Heart right ventricle (tissue), 16 donors: ENCODE measurements at places on chromosomes 16 and 17. TPM values are rescaled to one million over a fixed set of nuclear protein-coding genes. Genes with fewer than 3 reads are reported as not detected.

Gene MPP2
- 5.0 TPM for polyA plus RNA-seq

Gene TMEM114
- polyA plus RNA-seq: not detected

Gene ZFHX3
- polyA plus RNA-seq: 4.0 TPM

Gene NOS2
- polyA plus RNA-seq: not detected

Gene TPSB2
- polyA plus RNA-seq: 6.4 TPM

Gene COL1A1
- 81.5 TPM for polyA plus RNA-seq

Gene TMC5
- not detected for polyA plus RNA-seq

Gene SCNN1G
- not detected for polyA plus RNA-seq

Gene SPPL2C
- polyA plus RNA-seq: not detected

Gene DNAI2
- not detected for polyA plus RNA-seq

Gene TLCD2
- polyA plus RNA-seq: 1.6 TPM

Gene SERPINF2
- polyA plus RNA-seq: 2.0 TPM

Gene ALDOC
- polyA plus RNA-seq: 156 TPM

Gene SHBG
- polyA plus RNA-seq: 0.19 TPM

Gene LRRC37A2
- 1.3 TPM for polyA plus RNA-seq

Gene CDRT15L2
- not detected for polyA plus RNA-seq

Gene CEMP1
- polyA plus RNA-seq: 0.44 TPM

Gene SULT1A4
- polyA plus RNA-seq: 19.2 TPM

Gene ZNF469
- 0.73 TPM for polyA plus RNA-seq

Gene TBX6
- polyA plus RNA-seq: 1.7 TPM

Gene FTO
- 8.5 TPM for polyA plus RNA-seq

Gene TM4SF5
- not detected for polyA plus RNA-seq

Gene SLC13A2
- polyA plus RNA-seq: not detected

Gene OTOP3
- not detected for polyA plus RNA-seq

Gene INCA1
- polyA plus RNA-seq: 0.83 TPM

Gene PRSS21
- polyA plus RNA-seq: not detected
